ENCODE measurements at places on chromosomes 16 and 17.

DNA sequence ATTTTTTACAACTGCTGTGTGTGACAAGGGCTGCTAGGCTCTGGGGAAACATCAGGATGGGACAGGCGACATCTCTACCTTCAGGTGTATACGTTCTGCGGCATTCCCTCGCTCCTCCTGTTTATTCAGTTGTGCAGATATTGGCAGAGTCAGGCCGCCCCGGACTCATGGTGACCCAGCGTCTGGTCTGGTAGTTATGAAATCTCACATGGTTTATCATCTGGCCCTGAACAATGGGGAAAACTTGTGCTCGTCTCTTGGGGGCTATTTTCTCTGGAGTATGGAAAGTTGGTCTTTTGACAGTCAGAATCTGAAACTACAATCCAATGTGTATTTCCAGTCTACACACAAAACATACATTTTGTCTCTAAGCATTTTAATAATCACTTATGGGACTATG lies 3.3 kb downstream of the MARCHF10 start:
- DNase-seq, result no peak

GRCh38 chr17:49692751-49693150 lies 14.9 kb upstream of the SPOP start:
- DNase-seq, result no peak

DNA sequence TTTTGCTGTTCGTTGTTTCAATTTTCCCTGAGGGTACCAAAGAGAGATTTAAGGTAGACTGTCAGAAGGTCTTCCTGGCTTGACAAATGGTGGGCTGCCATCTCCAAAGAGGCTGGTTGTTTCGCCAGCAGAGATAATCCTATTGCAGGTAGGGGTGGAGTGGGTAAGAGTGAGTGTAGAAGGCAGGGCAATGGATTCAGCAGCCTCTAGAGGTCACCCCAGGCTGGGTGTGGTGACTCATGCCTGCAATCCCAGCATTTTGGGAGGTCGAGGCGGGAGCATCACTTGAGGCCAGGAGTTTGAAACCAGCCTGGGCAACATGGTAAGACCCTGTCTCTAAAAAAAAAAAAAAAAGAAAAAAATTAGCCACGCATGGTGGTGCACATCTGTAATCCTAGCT lies 34.6 kb downstream of the DCAKD start:
- no peak for DNase-seq

GRCh38 chr16:64543441-64543840 lies 578.4 kb downstream of the CDH11 start:
- DNase-seq, result no peak

DNA sequence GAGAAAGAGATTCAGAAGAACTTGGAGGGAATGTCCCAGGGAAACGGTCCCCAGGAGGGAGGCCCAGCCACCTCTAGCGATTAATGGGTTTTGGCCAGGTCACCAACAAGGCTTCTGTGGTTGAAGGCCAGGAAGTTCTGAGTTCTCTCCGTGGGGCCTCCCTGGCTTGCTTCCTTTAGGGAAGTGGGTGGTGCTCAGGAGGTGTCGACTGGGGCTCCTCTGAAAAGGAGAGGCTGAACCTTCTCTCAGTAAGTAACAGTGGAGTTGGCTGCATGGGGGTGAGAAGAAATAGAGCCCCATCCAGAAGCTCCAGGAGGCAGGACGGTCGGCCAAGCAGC lies 77.1 kb upstream of the GSE1 start:
- DNase-seq, result no peak

DNA sequence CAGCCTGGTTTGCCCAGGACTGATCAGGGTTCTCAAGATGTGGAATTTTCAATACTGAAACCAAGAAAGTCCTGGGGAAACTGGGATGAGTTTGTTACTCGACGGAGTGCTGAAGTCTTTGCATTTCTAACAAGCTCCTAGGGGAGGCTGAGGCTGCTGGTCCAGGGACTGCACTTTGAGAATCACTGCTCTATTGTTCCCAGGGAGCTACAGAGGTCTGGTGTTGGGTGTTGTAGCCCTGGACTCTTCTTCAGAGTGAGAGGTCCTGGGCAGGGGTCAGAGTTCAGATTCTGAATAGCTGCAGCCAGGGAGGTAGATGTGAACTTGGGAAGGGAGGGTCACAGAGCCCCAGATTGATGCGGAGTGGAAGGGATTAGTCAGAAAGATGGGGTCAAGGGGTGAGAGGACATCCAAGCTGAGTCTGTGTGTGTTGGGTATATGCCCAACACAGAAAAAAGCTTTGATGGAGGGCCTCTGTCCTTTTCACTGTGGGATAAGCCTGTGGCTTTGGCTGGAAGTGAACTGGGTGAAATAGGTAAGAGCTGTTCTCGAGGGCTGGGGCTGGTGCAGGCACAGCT lies 14.1 kb downstream of the TMEM238L start:
- DNase-seq, result no peak
